ENCODE measurements at places on chromosomes 2 and 18. TPM values are rescaled to one million over a fixed set of nuclear protein-coding genes. Genes with fewer than 3 reads are reported as not detected.

The LYG1 gene
- 0.28 TPM for total RNA-seq

The RPS27A gene
- 1,366 TPM for total RNA-seq

The CYS1 gene
- total RNA-seq: 1.2 TPM

The HOXD12 gene
- total RNA-seq: not detected

The PSMG2 gene
- 79.0 TPM for total RNA-seq

The PPP1R7 gene
- 47.6 TPM for total RNA-seq

The BOK gene
- total RNA-seq: 99.4 TPM

The SKOR2 gene
- not detected for total RNA-seq

The TXNDC2 gene
- not detected for total RNA-seq

The TEKT4 gene
- not detected for total RNA-seq

The CPS1 gene
- total RNA-seq: 0.85 TPM

The CYTIP gene
- total RNA-seq: not detected

The MATN3 gene
- total RNA-seq: 1.3 TPM

The FAP gene
- 1.8 TPM for total RNA-seq

The RGPD4 gene
- not detected for total RNA-seq

The AQP4 gene
- not detected for total RNA-seq

The TMEFF2 gene
- total RNA-seq: 0.05 TPM

The LOXL3 gene
- total RNA-seq: 0.85 TPM

The RESP18 gene
- total RNA-seq: not detected

The C18orf32 gene
- 14.1 TPM for total RNA-seq

The SCN3A gene
- 12.0 TPM for total RNA-seq

The ATOH8 gene
- total RNA-seq: 58.4 TPM

The LIPG gene
- total RNA-seq: 1.9 TPM

The KIAA2012 gene
- total RNA-seq: not detected

The RBKS gene
- 1.2 TPM for total RNA-seq

The ALPI gene
- not detected for total RNA-seq

The FHL2 gene
- 56.4 TPM for total RNA-seq

The RAX gene
- not detected for total RNA-seq
